ENCODE measurements at places on chromosomes 4 and X. TPM values are rescaled to one million over a fixed set of nuclear protein-coding genes. Genes with fewer than 3 reads are reported as not detected.
A peak's percentile ranks its signal among the peaks of the same experiment; 100 is the strongest.

GYPE gene
- 2.1 TPM for total RNA-seq

FAM47E gene
- 6.1 TPM for total RNA-seq

DNA sequence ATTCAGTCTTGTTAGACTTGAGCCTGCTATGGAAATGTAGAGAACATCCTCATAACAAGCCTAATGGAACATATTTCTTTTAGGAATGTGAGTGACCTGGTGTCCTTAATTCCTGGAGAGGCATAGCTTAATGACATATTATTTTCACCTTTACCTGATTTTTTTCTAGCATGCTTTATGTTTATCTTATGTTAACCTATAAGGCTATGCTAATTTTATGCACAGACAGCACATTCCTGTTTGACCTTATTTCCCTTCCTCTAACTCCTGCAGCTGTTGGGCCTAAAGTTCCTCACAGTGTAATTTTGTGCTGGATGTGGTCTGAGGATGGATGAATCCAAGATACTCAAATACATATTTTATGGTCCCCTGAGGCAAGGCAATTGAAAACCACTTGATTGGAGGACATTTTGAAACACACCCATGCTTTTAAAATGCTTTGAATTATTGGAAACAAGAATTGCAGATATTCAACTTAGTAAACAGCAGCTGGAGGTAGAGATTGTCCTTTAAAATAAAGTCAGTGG, 111.5 kb downstream of the LARP7 start:
- no peak for DNase-seq

DNA sequence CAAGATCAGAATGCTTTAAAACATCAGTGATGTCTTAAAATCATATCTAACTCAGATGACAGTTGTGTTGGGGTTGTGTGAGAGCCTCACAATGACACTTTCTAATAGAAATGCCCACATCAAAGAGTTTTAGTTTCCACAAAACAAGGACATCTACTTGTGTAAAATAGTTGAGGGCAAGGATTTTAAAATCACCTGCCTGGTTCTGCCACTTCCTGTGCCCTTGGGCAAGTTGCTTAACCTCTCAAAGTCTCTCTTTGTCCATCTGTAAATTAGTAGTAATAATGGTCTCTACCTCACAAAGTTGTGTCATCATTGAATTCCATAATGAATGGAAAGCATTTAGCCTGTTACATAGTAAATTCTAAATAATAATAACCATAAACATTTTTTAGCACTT, 41.9 kb upstream of the RELL1 start:
- no peak for DNase-seq

- no peak for DNase-seq
These were observed 195.1 kb downstream of the MAGEB5 start for GRCh38 chrX:26411045-26411444.

DNA sequence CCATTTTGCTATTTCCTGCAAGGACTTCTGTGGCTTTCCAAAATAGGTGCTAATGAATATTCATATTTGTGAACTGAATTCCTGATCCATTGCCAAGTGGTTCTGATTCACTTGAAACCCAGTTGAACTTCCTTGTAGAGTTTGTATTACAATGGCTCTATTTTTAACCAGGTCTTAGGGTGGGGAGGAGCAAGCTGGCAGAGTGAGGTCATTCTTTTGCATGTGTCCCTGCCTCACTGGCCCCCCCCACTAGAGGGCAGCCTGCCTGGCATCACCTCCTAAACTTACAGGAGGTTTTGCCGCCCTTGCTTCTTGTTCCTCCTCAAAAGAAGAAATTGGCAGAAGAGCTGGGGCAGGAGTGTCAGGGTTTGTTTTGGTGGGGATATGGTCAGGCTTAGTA, 10.5 kb downstream of the PTTG2 start:
- peak; percentile 84 for DNase-seq

DNA sequence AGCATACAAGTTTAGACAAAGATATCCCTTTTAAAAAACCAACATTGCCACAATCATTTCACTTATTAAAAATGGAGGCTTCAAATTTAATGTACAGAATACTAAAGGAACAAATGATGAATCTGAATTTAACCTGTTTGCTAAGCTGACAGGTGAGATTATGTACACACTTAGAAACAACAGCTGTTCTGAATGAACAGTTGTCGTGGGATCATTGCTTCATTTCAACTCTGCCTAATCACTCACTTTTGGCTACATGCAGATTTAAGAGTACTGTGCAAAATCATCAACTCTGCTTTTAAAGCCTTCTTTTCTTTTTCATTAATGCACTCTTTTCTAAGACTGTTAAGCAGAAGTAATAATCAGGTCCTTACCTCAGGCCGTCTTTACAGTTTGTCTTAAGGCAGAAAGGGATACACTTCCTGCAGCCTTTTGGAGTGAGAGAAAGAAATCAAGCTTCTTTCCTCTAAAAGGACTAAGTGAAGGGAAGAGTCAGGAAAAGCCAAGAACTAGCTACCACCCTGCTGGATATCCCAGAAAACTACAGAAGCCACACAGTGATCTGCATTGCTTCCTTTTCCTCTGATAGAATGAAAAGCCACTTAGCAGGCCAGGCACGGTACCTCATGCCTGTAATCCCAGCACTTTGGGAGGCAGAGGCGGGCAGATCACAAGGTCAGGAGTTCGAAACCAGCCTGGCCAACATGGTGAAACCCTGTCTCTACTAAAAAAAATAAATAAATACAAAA, 54.7 kb upstream of the NPNT start:
- no peak for DNase-seq

PRRG3 gene
- 1.3 TPM for total RNA-seq

DNA sequence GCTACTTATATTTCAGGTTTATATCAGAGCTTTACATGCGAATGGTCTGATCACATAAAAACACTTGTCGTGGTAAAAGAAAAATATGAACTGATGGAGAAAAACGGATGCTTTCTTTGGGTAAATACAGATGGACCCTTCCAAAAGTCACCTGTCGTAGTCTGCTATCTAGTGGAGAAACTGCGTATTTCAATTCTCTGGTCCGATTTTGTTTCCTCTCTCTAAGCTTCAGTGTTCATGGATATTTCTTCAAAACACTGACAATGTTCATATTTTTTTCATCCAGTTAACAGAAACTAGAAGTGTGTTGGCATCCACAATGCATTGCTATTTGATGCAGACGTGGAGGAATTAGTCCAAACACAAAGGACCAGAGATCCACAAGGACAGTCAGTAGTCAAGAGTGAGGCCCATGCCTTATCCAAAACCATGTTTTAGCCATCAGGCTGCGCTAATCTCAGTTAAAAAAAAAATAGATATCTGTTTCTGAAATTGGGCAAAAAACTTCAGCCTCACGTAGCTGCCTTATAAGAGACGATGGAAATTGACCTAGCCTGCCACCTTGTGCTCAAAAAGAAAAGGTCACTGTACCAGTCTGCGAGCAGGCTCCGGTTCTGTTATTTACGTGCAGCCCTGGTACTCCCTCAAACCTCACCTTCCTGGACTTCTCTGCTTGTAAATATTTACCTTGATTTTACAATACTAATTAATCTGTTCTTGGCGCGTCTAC, 16.0 kb downstream of the MEPE start:
- no peak for DNase-seq

DNA sequence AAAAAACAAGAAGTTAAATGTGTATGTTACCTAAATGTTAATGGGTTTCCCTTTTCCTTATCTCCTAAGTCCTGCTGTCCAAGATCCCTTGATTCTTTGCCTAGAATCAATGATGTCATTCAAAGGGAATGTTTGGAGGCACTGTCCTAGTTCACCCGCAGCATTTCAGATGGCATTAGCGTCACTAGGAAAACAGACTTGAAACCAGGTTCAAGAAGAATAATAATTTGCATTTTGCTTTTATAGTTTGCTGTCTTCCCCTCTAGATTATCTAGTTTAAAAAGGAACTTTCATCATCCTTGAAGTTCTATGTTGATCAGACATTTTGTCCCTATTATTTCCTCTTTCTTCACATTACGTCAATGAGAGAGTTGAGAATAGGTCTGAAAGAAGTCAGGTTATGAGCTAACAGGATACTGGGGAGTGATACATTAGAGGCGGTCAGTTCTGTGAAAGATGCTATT, 234.1 kb upstream of the PGRMC2 start:
- no peak for DNase-seq

PPARGC1A gene
- 4.0 TPM for total RNA-seq

GRCh38 chr4:163558539-163559044, 64.1 kb downstream of the TMA16 start:
- DNase-seq: no peak

GRCh38 chr4:119785963-119786362, 157.4 kb upstream of the PDE5A start:
- no peak for DNase-seq

CXCR3 gene
- total RNA-seq: not detected

- no peak for DNase-seq
These were observed 18.2 kb upstream of the SLC25A14 start for GRCh38 chrX:130321550-130321949.

DNA sequence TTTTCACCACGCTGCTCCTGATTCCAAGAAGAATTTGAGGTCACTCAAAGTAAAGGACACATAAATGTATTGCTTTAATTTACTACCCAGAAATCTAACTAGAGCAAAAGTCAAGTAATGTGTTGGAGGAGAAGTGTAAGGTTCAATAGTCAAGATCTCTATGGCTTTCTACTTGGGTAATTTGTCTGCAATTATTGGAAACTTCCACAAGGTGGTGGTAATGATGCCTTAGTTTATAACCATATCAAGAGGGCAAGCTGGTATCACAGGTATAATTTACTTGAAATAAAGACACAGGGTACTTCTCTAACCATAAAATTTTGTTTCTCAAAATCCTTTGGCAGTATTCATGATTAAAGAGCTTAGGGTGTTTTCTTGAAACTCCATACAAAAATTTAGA, 10.2 kb upstream of the GRIA3 start:
- DNase-seq: no peak

ITM2A gene
- total RNA-seq: 149 TPM

DNA sequence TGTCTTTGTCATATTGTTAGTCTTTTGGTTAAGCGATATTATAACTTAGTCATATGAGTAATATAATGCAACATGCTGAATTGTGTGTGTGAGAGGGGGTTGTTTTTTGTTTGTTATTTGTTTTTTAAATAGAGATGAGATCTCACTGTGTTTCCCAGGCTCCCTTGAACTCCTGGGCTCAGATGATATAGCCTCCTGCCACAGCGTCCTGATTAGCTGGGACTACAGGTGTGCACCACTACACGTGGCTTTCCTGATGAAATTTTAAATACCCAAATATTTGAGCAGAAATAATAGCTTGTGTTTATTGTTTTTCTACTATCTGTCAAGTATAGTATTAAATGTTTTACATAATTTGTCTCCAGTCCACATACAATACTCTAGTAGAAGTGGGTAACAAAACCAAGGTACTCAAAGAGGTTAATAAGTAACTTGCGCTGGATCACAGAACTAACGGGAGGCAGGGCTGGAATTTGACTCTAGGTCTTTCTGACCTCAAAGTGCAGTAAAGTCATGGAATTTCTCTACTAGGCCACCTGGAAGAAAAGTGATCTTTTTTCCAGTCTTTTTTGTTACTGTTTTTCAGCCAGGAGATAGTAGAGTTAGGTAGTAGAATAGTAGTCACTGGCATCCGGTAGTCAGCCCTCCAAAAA, 47.8 kb downstream of the CLCN3 start:
- no peak for DNase-seq

GRCh38 chr4:115343171-115343570, 229.8 kb upstream of the NDST4 start:
- DNase-seq: no peak

CHIC1 gene
- 10.8 TPM for total RNA-seq

GRCh38 chr4:111650146-111650545, 495.1 kb upstream of the FAM241A start:
- no peak for DNase-seq

- no peak for DNase-seq
These were observed 8.1 kb downstream of the MBNL3 start for GRCh38 chrX:132480581-132481203.

RHOXF1 gene
- total RNA-seq: 1.9 TPM

All from breast epithelium (tissue), 4 donors.